ENCODE measurements at places on chromosomes 16 and 17.
A peak's percentile ranks its signal among the peaks of the same experiment; 100 is the strongest.

- no peak for DNase-seq
Observed at GRCh38 chr17:72618001-72618509, 474.4 kb downstream of the SLC39A11 start.

GRCh38 chr17:28892024-28892423 is 5.5 kb downstream of the FLOT2 start:
- no peak for DNase-seq

DNA sequence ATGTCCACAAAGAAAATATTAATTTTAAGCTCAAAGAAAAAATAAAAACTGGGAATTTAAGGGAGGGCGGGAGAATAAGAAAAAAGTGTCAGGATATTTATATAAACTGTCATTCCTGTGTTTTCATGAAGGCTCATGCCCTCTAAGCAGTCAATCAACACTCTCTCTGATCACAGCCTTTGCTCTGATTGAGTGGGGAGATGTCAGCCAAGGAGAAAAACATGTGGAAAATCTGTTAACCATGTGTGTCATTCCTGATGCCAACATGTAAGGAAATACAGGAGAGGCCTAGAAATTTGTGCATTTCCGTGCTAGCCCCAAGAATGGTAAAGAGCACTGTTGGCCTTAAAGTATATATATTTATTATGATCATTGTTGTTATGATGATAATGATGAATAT is 137.9 kb upstream of the IRX5 start:
- no peak for DNase-seq

GRCh38 chr17:77371888-77372443 is 231.2 kb downstream of the SEC14L1 start:
- DNase-seq = no peak

GRCh38 chr16:28538733-28539596 is at the start of gene NUPR1:
Gene NUPR1, minus strand, starts transcription at chr16:28538974. Its CDS starts 67 bp downstream, at chr16:28538907.
- peak; percentile 94 for DNase-seq

- no peak for DNase-seq
Observed at GRCh38 chr17:11251561-11252107, 10.6 kb downstream of the SHISA6 start.

DNA sequence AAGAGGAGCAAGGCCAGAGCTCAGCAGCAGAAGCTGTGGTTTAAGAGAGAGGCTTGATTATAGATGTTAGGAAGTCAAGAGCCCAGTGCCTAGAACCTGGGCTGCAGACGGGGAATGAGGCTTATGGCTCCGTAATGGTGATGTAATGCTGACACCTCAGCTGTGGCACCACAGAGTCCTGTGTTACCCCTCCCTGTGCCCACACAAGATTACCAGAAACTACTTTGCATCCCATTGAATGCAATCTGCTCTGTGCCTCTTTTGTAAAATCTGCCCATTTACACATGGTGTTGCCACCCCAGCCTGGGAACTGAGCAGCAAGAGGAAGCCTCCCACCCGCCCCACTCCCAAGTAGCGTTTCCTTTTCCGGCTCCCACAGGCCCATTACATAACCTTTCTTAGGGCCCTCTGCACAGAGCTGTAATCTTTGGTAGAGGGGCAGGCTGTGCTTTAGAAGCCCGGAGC is 57.0 kb downstream of the PITPNC1 start:
- no peak for DNase-seq

GRCh38 chr16:13307851-13308250 is 406.5 kb downstream of the SHISA9 start:
- DNase-seq = no peak

DNA sequence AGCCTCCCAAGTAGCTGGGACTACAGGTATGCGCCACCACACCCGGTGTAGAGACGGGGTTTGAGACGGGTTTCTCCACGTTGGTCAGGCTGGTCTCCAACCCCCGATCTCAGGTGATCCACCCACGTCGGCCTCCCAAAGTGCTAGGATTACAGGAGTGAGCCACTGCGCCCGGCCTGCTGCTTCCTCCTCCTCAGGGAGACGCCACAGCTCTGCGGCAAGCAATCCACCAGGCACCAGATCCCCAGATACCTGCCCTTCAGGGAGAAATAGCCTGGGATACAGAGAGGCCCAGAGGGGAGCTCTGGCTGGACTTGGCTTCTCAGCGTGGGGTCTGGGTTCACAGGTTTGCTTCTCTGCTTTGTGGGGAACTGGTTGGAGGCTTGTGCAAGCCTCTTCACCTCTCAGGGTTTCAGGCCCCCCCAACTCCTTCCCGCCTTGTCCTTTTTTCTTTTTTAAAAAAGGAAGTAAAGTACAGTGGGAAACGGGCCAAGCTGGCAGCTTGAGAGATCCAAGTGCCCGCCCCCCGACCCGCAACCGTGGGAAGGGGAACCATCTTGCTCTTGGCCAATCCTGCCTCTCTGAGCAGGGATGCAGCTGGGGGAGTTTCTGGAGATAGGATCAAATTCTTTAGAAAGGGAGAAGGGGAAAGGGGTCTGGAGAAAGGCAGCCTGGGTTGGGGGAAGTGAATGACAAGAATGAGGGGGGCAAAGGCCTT is 2.6 kb upstream of the SPHK1 start:
- DNase-seq = no peak

DNA sequence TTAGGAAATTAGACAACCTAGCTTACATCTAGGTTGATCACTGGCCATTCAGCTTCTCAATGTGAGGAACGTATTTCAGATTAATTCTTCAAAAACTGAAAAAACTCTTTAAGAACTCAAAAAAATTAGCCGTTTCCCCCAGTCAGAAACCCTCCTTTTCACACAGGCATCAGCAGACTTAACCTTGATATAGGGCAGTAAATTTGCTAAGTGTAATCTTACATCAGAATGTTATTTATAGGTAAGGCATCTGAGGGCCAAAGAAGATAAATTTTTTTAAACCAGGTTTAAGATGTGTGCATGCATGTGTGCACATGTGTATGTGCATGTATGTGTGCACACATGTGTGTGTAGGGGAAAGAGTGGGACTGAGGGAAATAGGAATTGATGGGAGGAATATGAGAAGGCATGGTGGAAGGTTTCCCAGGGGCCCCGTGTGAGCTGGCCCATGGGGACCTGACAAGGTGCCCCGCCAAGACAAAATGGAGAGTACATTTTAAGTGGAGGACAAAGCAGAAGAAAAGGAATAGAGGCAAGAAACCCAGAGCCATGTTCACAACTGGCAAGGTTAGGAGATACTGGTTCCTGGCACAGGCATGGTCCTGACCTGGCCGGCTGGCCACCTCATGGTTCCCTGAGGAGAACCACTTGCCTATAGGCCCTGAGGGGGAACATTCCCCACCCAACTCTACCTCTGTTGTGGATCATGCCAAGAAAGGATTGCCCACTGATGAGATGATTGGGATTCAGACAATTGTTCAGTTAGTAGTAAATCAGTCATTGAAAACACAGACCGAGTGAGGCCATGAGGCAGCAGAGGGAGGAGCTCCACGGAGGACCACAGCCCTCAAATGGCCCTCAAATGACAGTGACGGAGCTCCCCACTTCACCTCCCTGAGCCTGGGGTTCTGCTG is 33.0 kb downstream of the TEX2 start:
- no peak for DNase-seq

GRCh38 chr16:77675464-77676324 is 46.6 kb upstream of the NUDT7 start:
- peak; percentile 77 for DNase-seq

DNA sequence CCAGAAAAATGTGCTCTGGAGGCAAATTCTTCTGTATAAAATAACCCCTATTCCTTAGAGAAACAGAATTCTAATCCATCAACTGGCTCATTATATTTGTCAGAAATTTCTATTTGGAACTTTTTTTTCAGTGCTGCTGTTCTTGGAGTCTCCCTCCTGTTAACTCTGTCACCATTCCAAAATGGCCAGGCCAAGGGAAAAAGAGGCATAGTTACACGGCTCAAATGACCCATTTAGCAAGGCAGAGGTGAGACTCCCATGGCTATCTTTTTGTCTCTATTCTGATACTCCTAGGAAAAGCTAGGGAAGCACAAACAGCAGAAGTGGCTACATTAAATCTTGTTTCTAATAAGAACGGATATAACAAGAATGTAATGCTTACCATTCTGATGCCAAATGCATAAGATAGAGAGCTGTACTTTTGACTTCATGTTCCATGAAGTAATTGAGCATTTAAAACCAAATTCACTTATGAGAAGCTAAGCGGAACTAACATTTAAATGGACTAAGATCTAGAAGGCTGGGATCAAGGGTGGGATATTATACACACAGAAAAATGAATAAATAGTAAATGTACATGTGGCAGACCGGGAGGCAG is 64.4 kb upstream of the CORO6 start:
- DNase-seq = no peak

Data from right lung (tissue), 10 donors.